ENCODE measurements at places on chromosomes 7 and 10. TPM values are rescaled to one million over a fixed set of nuclear protein-coding genes. Genes with fewer than 3 reads are reported as not detected.

FAM25C gene
- not detected for polyA plus RNA-seq

FAM25G gene
- polyA plus RNA-seq: not detected

ENO4 gene
- 3.0 TPM for polyA plus RNA-seq

CYP2E1 gene
- polyA plus RNA-seq: 1.5 TPM

AKR1C4 gene
- polyA plus RNA-seq: not detected

AVPI1 gene
- 5.1 TPM for polyA plus RNA-seq

NMT2 gene
- 33.3 TPM for polyA plus RNA-seq
